HFF-Myc (cell line): ENCODE measurements at places on chromosomes 7 and 10.

DNA sequence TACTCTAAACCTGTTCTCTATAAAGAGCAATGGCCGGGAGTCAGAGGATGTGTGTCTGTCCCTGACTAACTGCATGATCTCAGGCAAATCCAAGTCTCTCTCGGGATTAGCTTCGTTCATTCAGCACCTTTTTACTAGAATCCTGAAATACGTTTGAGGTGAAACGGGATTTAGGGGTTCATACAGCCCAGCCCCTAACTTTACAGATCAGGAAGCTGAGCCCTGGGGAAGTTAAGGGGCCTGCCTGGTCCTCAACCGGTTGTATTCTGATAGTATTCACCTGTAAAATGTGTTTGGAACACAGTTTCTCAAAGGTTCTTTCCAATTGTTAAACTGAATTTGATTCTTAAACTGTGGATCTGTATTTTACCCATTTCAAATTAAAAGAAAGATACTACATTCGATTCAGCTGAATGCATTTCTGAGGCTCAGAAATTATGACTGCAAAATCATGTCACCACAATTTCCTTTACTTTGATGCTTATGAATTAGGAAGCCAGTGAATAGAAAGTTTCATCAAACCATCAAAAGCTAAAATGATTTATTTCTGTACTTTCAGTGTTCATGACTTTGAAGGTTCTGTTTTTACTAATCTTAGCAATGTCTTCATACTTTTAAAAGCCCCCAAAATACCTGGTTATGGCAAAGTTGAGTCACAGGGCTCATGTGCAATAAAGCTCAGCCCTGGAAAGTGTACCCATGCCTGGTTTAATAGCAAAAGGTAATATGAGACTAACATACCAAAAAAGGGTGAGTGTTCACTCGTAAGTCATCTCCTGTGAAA, 28.9 kb upstream of the EZH2 start:
- no peak for DNase-seq

- DNase-seq: no peak
Measured at GRCh38 chr7:68400783-68401182, 1197.5 kb upstream of the AUTS2 start.

DNA sequence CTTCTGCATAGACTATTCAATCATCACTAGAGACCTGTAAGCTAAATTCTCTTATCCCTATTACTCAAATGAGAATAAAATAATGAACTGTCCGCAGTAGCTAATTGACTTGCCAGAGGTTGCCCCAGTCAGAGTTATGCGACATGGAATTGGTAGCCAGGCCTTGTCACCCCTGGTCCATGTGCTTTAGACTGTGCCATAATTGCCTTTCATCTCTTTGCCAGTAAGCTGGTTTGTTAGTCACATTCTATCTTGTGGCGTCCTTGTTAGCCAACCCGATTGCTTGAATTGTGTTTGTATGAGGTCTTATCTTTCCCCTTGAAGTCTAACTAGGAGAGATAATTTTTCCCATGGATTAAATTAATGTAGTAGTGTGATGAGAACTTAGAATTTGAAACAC, 262.6 kb downstream of the CSTF2T start:
- no peak for DNase-seq

GRCh38 chr7:84389242-84389641, 194.7 kb upstream of the SEMA3A start:
- no peak for DNase-seq

DNA sequence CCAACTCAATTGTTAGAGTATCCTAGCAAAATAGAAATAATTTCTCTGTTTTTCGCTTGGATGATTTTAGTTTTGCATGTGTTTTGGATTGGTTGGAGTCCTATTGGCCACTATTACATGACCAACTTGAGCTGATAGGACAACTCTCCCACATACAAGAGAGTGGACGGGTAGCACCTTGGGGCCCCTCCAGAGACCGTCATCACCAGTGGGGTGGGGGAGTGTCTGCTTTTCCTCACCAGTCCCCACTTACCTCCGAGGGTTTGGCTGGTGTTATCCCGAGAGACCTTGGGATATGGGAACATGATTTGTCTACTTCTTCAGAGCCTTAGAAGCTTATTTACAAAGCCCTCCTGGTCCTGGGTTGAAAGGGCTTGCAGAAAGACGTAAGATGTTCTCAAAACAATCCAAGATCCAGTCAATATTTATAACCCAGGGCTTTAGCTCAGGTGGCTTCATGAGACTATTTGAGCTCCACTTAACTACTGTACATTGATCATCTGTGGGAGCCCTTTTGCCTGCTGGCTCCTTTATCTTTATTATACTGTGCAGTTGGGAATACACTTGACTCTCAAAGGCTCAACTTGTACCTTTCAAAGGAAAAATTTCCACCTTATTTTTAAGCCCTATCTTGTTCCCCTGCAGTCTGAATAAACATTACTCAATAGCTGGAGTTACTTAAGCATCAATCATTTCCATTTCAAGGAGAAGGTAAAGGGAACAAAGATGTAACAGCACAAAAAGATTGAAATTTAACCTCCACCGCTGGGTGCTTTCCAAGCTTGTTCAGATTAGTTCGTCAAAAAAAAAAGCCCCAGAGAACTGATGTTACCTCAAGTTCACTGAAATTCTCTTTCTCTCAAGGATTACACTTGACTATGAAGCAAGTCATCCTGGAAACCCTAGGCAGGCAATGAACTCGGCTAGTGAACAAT, 119.7 kb downstream of the WDR11 start:
- no peak for DNase-seq

GRCh38 chr7:118003476-118003875, 130.2 kb upstream of the CTTNBP2 start:
- no peak for DNase-seq

DNA sequence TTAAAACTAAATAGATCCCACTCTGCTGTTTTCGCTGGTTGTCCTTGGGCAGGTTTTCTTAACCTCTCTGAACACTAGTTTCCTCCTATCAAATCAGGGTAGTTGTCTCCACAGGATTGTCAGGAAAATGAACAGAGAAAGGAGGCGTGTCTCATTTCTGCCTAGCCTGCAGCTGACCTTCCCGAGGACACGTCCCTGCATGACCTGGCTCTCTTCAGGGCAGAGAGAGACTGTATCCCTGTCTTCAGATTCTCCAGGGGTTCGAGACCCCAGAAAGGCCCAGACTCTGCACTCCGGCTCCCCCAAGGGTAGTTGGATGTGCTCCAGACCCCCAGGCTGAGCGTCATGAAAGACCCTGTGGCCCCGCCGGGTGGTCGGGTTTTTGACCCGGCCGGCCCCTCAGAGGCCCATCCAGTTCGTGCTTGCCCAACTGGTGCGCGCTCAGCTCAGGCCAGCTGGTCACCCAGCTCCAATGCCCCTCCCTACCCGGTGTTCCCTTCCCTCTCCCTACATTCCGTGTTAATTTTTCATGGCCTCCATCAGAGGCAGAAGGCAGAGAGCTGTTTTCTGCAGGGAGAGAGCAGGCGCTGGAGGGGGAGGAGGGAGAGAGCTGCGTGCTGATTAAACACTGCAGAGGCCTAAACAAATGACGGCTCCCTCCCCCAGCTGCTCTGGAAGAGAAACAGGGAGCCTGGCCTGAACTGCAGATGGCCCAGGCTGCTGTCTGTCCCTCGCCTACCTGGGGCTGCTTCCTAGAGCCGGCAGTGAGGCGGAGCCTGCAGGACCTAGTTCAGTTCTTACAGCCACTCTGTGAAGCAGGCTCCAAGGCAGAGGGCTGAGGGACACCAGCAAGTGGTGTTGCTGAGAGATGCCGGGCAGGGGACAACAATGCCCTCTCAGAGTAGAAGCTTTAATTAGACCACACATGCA, 86.2 kb upstream of the PPIF start:
- no peak for DNase-seq

DNA sequence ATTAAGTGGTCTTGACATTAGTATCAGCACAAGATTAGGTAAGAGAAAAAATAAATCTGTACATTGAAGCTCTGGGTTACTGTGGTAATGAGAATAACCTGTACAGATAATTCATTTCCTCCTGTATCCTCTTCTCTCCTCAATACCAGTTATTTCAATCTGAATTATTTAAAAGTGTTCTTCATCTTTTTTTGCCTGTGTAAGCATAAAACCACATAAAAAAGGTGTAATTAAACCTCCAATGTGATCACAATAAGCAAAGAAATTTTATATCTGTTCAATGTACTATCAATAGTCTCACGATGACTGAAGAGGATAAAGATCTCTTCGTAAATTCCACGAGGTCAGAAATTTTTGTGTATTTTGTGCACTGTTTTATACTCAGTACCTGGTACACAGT, 1.2 kb upstream of the MYPN start:
- no peak for DNase-seq

DNA sequence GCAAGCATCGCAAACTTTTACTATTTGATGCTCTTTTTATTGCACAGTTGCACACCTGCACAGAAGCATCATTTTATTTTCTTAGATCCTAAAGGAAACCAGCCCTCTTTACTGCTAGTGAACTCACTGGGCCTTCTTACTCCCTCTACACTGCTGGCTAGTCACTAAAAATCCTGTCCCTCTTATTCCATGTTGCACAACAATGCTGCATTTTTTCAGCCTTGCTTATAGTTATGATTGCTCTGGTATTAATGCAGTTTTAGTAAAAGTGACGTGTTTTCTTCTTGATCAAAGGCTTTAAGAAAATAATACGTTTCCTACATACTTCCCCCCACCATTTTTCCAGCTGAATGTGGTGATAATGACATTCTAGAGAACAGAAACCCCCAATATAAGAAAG, 132.9 kb upstream of the FAM3C start:
- DNase-seq: no peak

DNA sequence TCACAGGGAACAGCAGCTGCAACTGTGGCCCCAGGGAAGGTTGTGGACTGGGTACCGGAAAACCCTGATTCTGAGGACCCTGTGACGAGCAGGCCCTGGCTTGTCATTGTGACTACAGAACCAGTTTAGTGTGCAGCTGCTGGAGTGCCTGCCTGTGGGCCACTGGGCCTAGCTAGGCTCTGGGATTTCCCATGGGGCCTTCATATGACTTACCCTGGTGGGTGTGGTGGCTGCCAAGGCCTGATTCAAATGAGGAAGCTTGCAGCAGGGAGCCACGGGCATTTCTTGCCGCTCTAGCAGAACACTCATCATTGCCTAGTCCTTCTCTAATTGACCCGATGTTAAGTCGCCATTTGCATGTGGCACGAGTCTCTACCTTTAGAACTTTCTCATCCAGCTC, 14.7 kb upstream of the CAMK2G start:
- no peak for DNase-seq

DNA sequence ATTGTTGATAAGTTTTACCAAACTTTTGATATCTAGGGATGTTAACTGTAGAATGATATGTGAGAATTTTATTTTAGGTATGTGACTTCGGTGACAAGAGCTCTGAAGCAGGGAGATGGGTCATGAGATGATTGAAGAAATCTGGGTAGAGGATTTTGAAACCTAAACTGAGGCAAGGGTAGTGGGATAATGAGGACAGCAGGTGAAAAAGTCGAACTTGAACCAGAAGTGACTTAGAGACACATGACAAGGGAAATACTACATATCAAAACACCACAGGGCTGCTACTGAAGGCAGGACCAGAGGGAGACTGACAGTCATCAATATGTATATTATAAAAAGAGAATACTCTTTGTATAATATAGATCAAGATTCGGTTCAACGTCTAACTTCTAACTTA, 113.2 kb downstream of the WDFY4 start:
- no peak for DNase-seq

GRCh38 chr10:34526186-34526585, 288.9 kb downstream of the PARD3 start:
- DNase-seq: no peak

DNA sequence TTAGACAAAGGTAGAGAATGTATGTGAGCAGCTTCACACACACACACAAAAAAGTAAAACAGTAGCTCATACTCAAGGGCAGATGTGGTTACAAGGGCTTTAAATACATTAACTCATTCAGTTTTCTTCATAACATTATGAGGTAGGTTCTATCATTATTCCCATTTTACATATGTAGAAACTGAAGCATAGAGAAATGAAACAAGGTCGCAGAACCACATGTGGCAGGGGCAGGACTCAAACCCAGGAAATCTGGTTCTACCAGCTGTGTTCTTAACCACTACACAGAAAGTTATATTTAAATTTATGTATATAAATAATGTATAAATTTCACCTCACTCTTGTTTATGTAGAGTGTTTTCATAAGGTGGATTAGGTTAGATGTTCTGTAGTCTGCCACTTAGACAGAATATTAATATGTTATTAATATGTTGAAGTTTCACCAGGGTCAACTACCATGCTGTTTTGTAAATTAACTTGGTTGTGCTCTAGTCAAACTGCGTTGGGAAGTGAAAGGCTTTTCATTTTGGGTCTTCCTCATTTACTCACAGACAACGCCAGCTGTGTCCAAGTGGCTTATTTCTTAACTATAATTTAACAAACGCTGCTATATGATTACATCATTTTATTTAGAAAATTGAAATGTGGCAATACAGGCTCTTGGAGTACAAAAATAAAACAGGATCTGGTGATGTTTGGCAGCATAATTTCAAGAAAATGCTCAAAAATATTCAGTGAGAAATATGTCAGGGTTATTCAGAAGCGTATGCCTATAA, 138.4 kb downstream of the MDFIC start:
- no peak for DNase-seq

DNA sequence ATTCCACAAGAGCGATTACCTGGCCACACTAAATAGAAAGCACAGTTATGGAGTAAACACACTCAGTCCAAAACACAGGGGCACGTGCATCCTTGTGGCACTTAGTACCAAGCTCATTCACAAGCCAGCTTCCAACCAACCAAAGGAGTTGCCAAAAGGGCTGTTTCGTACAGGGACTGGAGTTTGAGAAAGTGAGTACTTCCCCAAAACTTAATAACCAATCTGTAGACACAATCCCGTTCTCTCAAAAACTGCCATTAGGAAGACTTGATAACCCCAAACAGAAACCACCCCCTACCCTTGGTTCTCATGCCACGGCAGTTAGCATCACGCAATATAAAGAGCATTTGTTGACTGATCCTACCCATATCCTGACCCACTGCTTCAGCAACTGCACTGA, 166.2 kb upstream of the ASAH2 start:
- no peak for DNase-seq

GRCh38 chr7:131072505-131073091, 255.1 kb upstream of the MKLN1 start:
- no peak for DNase-seq

DNA sequence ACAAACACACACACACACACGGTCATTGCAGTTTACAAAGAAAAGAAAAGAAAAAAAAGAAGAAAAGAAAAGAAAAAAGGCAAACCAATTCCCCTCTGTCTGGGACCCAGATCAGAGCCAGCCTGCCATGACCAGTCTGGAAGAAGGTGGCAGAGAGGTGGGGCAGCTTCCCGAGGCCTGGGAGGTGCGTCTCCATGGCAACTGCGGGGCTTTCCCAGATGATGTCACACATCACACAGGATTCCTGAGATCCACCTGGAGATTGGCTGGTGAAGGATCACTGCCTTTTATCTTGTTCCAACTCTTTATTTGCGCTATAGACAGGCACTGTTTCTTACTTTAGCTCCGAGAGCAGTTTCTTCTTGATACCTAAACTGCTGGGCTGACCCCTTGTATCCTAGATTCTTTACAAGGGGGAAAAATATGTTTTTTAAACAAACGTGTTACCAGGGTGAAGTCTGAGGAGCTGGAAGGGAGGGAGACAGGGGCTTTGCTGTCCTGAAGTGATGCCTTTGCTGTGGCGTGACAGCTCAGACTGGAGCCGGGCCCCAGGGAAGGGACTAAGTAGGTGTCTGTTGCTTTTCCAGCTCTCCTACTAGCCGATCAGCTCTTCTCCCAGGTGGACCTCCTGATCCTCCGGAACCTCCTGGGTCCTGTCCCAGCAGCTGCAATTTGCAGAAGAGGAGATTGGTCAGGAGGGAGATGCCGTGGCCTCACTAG, 298.5 kb downstream of the KLF6 start:
- no peak for DNase-seq
